NCI-H187 treated with DMSO at 0.1 percent for 48 hours (cell line): ENCODE measurements at places on chromosomes 12 and 14.

DNA sequence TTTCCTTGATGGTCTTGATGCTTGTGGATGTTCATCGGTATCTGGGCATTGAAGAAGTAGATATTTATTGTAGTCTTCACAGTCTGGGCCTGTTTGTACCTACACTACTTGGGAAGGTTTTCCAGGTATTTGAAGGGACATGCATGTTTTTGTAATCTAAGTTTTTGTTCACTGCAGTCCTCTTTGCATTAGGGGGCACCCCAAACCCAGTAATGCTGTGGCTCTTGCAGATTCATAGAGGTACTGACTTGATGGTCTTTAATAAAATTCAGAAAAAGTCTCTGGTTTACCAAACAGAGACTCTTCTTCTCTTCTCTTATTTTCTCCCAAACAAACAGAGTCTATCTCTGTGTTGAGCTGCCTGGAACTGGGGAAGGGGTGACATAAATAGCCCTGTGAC is 150.9 kb upstream of the SLC16A7 start:
- no peak for DNase-seq

GRCh38 chr14:54715811-54716210 is 148.9 kb downstream of the SAMD4A start:
- DNase-seq = no peak

GRCh38 chr12:15589328-15590032 is 199.7 kb downstream of the EPS8 start:
- no peak for DNase-seq

- no peak for DNase-seq
Measured at GRCh38 chr12:92650228-92650822, 52.5 kb upstream of the PLEKHG7 start.

DNA sequence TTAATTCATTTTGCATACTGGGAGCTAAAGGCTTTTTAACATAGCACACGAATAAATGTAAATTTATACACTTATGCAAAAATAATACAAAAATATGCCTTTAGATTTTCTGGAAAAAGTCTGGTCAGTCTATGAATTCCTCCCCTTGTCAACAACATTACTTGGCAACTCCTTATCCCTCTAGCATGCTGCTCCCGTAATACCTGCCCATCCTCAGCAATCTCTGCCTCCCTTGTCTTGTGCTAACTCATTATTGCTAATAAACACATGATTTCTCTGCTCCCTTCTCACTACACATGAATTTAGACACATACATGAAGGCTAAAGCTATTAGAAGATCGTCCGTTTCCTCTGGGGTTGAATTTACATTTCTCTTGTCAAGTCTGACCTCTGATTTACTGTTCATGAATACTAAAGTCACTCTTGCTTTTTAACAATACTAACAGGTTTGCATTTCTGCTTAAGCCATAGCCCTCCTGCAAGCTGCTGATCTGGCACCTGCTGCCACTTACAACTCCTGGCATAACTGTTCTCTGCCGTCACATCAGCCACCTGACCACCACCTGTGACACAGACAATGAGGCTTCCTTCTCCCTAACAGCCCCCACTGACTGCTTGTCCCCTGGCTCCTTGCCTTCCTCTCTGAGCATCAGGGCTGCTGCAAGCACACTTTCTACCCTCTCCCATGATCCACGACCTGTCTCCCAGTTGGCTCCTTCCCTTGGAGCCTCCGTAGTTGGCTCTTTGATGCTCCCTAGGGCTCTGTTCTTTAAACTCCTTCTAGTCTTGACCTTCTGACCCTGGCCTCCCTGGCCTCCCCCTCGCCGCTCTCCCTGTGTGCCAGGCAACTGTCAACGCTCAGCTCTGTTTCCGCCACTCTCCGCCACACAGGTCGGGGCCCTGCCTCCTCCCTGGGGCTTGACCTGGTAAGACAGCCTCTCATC is 177.6 kb downstream of the CALM1 start:
- DNase-seq = peak; percentile 81

- no peak for DNase-seq
Measured at GRCh38 chr14:30960216-30960615, 65.2 kb upstream of the AP4S1 start.

DNA sequence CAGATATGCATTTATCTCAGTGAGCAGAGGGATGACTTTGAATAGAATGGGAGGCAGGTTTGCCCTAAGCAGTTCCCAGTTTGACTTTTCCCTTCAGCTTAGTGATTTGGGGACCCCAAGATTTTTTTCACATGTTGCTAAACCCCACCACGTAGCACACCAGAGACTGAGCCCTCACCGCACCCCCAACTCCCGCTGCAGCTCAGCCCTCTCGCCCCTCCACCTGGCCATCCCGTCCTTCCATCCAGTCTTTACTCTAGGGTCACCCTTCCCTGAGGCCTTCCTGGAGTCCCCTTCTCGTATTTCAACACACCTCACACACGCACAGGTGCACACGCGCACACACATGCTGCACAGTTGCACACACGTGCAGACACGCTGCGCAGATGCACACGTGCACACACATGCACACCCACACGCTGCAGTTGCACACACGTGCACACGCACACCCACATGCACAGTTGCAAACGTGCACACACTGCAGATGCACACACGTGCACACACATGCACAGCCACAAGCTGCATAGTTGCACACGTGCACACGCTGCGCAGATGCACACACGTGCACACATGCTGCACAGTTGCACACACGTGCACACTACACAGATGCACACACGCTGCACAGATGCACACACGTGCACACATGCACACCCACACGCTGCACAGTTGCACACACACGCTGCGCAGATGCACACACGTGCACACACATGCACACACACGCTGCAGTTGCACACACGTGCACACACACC is 30.0 kb downstream of the HSP90AA1 start:
- no peak for DNase-seq

GRCh38 chr14:35458442-35458841 is 53.9 kb upstream of the NFKBIA start:
- no peak for DNase-seq

DNA sequence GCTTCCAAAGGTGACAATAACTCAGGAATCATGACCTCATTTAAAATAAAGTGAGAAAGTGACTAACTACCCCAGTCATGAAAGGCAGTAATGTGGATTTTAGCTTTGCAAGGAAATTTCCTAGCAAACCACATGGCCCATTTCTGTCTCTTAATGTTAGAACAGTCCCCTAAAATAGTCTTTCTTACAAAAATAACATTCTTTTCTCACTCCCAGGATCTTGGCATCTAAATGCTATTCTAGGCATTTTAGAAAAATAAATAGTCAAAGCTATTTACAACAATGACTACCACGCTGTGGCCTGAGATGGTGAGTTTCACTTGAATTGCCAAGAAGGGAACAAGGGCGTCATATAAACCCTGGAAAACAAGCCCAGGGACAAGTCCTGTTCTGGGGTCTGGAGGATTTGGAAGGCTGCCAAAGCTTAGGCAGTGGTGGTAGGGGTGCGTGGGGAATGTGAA is 101.2 kb upstream of the CCDC175 start:
- DNase-seq = no peak

DNA sequence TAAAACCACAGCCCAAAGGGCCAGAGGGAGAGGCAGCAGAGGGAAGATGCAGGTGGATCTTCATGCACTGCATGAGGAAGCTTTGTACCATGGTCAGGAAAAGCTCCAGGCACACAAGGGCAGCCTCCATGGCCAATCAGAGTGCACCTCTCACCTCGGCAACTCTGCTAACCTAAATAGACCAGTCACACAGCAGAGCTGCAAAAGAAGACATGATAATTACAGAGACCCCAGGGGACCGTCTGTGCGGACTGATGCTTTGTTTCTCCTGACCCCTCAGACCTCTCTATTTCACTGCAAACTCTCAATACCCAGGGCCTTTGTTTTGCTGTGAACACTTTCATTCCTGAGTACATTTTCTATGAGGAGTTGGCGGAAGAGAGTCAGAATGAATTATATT is 10.7 kb upstream of the TCL1B start:
- DNase-seq = no peak

DNA sequence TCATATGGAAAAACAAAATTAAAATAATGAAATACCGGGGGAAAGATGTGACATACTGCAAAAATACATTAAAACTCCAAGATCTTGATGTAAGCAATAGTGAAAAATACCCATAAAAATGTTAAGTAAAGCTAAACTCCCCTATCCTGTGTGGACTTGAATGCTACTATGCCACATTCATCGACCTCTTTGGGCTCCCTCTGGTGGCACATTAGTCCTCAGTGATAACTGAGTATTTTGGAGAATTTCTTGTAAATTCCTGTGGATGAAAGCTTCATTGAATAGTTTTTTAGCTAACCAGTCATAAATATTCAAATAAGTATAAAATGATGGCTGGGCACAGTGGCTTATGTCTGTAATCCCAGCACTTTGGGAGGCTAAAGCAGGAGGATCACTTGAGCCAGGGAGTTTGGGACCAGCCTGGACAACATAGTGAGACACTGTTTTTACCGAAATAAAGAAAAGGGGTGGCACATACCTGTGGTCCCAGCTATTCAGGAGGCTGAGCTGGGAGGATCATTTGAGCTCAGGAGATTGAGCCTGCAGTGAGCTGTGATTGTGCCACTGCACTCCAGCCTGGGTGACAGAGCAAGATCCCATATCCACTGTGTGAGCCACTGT is 42.4 kb upstream of the SGPP1 start:
- DNase-seq = no peak

- DNase-seq = no peak
Measured at GRCh38 chr12:60070552-60070951, 474.7 kb downstream of the SLC16A7 start.

DNA sequence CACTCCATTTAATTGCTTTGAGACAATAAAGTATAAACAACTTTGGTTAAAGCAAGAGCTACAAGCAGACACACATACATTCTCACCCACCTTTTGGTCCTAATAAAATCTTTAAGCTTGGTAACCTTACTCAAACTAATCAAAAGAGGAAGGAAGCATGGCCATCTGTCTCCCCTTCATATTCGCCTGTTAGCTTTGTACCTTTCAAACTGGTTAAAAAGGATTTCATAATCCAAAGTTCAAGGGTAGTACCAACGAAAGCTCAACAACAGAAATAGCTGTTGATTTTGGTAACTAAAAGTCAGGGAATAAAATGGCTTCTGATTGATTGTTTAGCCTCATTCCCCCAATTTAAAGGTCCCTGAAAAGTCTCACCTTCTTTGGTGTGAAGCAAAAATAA is 456.9 kb downstream of the BCAT1 start:
- DNase-seq = no peak

DNA sequence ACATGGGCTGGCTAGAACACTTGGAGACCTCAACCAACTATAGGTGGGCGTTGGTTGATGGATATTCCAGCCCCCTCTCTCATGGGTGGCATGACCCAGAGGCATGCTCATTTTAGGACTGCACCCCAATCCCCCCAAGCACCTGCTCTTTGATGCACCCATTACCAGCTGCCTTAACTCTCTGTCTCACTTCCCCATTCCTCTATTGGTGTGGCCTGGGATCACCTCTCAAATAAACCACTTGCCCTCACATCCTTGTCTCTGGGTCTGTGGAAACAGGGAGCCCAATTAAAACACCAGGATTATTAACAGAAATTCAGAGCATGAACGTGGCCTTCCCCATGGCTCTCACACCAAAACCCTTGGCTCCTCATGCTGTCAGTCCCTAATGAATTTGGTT is 202.3 kb upstream of the NOS1 start:
- DNase-seq = no peak

- DNase-seq = no peak
Measured at GRCh38 chr14:61326847-61327246, 5.5 kb downstream of the PRKCH start.

GRCh38 chr12:113900716-113901115 is 65.4 kb downstream of the RBM19 start:
- DNase-seq = no peak

DNA sequence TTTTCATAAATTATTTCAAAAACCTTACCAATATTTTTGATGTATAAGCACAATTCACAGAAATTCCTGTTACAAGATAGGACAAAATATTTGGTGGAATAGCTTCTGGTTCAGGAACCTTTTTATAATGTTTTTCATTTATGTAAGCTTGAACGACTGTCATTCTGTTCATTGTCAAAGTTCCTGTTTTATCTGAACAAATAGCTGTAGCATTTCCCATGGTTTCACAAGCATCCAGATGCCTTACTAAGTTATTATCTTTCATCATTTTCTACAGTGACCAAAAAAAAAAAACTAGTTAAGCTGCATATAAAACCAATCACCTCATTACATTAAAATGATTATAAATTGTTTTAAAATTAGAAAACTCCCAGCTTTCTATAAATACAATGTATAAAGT is 87.1 kb downstream of the ATP2B1 start:
- DNase-seq = no peak

- no peak for DNase-seq
Measured at GRCh38 chr12:115942346-115942745, 335.1 kb downstream of the MED13L start.

GRCh38 chr12:90337018-90337417 is 618.0 kb downstream of the CCER1 start:
- no peak for DNase-seq

GRCh38 chr14:62739647-62740046 is 305.6 kb downstream of the KCNH5 start:
- peak; percentile 44 for DNase-seq

- no peak for DNase-seq
Measured at GRCh38 chr14:36438883-36439282, 81.1 kb downstream of the NKX2-1 start.

DNA sequence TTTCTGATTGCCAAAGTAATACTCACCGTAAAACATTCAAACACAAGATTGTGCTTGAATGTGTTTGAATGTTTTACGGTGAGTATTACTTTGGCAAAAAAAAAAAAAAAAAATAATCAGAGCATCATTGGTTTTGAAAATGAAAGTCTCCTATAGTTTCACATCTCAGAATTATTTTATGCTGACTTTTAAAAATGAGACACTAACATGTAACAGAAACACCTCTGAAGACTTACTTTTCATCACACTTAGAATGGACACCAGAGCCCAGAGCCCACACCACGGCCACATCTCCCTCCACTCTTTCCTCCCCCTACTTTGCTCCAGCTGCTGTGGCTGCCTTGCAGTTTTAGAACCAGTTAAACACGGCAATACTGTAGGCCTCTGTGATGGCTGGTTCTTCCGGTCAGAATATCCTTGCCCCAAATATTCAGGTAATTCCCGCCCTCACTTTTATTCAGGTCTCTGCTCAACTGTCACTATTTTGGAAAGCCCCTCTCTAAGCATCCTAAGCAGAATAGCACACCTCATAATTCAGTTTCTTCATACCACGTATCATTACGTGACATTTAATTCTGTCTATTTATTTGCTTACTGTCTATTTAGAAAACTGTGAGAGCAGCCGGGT is 138.9 kb upstream of the MAX start:
- no peak for DNase-seq

- DNase-seq = no peak
Measured at GRCh38 chr12:109202770-109203169, 86.4 kb downstream of the ACACB start.

- no peak for DNase-seq
Measured at GRCh38 chr12:121448771-121449315, 48.9 kb downstream of the RNF34 start.

DNA sequence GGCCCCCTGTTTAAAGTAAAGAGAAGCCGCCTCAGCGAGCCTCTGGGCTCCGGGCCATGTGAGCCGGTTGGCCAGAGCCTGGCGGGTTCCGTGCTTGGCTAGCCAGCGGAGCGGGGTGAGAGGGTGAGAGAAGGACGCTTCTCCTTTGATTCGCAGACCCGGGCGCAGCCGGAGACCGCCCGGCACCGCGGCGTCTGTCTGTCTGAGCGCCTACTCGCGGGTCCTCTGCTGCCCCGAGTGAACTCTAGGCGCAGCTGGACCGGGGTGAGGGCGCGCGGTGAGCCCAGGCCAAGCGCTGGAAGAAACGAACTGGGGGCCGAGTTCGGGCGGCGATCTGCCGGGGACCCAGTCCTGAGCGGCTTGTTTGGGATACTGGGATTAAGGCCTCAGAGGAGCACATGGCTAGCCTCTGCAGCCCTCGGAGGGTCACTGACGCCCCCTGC is 41.4 kb upstream of the TBX5 start:
- DNase-seq = no peak
